ENCODE measurements at places on chromosomes 13 and 19. TPM values are rescaled to one million over a fixed set of nuclear protein-coding genes. Genes with fewer than 3 reads are reported as not detected.

The PPAN gene
- 54.9 TPM for polyA plus RNA-seq

DNA sequence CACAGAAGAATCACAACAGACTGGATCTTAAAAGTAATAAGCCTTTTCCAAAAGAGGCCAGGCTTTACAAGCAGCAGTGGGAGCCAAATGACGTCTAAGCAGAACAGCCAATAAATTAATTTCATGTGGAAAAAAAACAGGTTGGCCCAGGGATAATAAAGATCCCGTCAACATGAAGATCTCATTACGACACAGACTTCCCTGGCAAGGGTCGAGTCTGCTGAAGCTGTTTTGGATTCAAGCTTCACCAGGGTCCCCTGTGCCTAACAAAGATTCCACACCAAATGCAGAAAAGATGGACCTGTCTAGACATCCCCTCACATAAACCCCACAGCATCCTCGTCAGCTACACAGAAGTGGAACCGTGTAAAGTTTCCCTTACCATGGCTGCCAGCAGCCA, 215.1 kb upstream of the ZNF507 start:
- DNase-seq: no peak

GRCh38 chr19:28159065-28159464, 1053.9 kb downstream of the UQCRFS1 start:
- DNase-seq: no peak

The FPR3 gene
- polyA plus RNA-seq: 7.8 TPM

DNA sequence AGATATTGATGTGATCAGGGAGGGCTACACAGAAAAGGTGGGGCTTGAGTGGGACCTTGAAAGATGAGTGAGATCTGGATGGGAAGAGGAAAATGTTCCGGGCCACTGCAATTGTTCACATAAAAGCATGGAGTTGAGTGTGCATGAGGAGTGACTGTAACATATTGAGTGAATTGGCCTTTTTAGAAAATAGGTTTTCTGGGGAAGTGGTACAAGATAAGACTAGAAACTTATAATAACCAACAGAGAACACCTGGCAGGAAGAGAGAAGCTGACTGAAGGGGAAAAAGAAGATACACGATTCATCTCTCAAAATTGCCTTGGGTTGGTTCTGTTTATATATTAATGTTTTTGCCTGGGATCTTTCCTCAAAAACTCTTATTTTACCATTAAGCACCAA, 32.2 kb downstream of the SLC10A2 start:
- no peak for DNase-seq

GRCh38 chr19:29385191-29385795, 140.5 kb upstream of the VSTM2B start:
- DNase-seq: no peak

GRCh38 chr13:103540382-103540765, 474.2 kb upstream of the SLC10A2 start:
- no peak for DNase-seq

DNA sequence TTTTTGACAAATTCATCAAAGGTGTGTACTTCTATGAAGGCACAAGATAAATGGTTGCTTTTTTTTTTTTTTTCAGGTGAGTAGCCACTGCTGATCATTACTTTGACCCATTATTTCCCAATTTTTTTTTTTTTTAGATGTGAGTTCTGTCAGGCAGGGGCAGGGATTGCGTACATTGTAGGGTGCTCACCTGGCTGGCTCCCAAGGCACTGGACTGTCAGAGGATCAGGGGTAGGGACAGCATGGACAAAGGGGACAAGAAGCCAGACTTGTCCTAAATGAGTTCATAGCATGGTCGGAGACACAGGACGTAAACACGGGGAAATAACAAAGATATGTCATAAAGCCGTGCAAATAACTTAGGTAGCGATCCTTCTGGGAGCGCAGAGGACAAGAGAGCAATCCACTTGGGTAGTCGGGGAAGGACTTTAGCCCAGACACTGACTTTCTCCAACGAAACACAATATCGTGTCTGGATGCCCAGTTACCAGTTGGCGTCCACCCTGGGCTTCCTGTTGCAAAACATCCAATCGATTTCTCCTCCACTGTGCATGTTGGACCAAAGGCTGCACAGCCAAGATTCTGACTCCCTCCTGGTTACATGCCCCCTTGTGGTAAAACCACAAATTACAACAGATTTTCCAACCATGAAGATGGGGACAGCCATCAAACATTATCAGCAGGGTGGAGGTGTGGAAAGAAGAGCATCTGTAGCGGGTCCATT, 27.5 kb upstream of the KATNAL1 start:
- no peak for DNase-seq

- no peak for DNase-seq
These were observed 41.1 kb downstream of the COL4A1 start for GRCh38 chr13:110265682-110266430.

- no peak for DNase-seq
These were observed 9.9 kb downstream of the PTH2 start for GRCh38 chr19:49413348-49413747.

DNA sequence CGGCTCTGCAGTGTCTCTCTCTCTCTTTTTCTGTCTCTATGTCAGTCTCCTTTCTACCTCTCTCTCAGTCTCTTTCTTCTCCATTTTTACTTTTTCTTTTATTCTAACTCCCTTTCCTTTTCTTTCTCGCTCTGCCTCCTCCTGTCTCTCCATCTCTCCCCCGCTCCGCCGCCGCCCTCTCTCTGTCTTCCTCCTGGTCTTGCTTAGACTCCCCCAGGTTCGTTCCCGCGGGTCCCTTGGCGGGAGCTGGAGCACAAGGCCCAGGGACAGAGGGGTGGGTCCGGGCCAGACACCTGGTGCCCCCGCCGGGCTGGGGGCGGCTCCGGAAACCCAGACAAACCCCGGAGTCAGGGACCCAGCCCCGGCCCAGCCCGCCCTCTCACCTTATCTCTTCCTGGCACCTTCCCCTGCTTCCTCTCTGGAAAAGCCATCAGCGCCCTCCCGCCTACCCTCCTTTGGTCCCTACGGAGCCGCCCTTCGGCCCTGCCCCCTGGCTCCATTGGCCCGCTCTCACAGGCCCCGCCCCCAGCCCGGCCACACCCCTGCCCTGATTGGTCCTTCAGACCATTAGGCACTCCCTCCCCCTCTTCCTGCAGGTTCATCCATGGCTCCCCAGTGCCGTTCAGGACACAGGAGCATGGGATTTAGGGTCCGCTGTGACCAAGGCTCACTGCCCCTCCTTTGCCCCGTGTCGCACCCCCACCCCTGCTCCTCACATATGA, 15.4 kb upstream of the NOP53 start:
- DNase-seq: no peak

DNA sequence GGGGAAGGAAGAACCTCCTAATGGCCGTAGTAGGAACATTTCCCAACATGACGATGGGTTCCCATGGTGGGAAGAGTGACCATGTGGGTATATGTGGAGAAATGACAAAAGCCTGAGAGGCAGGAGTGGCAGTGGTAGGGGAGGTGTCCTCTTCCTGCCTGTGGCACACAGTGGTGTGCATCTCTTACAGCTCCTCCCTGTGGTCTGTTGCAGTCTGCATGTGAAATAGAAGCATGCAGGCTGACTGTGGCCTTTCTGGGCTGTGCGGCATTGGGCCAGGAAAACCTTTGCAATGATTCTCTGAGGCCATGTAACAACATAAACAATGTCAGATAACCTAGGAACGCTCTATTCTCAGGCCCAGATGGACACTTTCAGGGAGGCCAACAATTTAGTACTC, 84.0 kb downstream of the LACC1 start:
- DNase-seq: no peak

- DNase-seq: no peak
These were observed 118.1 kb downstream of the STARD13 start for GRCh38 chr13:33167491-33167890.

- peak; percentile 73 for DNase-seq
These were observed 54.0 kb downstream of the GNG7 start for GRCh38 chr19:2648528-2648937.

GRCh38 chr13:99050983-99051488, 73.2 kb upstream of the DOCK9 start:
- no peak for DNase-seq

The PRR36 gene
- polyA plus RNA-seq: 0.16 TPM

DNA sequence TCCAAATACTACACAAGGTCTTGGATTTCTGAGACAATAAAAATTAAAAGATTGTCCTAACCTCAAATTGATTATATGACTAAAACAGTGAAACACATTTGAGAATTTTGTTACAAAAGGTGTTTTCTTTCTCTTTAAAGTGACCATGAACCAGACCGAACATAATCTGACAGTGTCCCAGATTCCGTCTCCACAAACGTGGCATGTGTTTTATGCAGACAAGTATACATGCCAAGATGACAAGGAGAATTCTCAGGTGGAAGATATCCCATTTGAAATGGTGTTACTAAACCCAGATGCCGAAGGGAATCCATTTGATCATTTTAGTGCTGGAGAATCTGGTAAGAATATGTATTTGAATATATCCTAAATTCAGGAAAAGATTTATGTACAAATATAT, 10.4 kb downstream of the GPR180 start:
- no peak for DNase-seq

The OLFM4 gene
- 38.9 TPM for polyA plus RNA-seq

- no peak for DNase-seq
These were observed 634.3 kb upstream of the PCDH20 start for GRCh38 chr13:62049992-62050391.

The SIGLEC8 gene
- polyA plus RNA-seq: 2.1 TPM

The FCAR gene
- polyA plus RNA-seq: 0.32 TPM

DNA sequence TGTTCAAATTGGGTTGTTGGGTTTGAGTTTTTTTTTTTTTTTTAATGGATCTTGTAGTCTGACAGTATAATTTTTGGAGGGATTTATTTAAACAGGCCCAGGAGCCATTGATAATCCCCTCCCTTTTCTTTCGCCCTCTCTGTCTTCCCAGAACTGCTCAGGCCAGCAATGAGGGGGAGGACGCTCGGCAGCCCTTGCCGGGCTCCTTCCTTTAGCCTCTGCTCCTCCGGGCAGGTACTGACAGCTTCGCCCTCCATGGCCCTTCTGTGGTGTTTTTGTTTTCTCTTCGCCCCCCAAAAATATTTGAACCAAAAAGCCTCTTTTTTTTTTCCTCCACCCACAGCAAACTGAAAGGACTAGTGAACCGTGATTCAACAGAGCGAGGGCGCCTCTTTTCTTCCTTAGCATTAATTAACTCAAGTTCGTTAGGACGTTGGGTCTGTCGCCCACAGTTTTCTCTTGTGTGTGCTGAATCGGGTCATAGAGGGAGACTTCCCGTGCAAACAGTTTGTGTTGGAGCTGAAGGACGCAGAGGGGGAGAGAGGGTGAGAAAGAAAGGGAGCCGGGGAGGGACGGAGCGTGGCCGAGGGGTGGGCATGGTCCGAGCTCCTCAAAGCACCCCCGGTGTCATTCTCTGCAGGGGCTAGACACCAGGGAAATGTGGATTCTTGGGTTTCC, 21.5 kb downstream of the NFIX start:
- DNase-seq: no peak

The SMIM24 gene
- polyA plus RNA-seq: 74.7 TPM

GRCh38 chr13:74710006-74710405, 575.8 kb upstream of the KLF12 start:
- DNase-seq: no peak

- no peak for DNase-seq
These were observed 245.0 kb downstream of the KLF5 start for GRCh38 chr13:73303851-73304250.

DNA sequence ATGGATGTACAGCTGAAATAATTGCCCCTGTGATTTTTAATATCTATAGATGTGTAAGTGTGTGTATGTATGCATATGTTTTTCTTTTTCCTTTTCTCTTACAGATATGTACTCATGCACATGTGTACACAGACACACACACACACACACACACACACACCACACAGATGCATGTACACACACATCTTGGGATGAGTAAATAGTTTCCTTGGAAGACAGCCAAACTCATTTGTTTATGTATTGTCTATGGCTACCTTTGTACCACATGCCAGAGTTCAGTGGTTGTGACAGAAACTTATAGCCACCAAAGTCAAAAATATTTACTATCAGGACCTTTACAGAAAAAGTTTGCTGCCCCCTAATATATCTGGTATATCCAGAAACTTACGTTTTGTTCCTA, 192.6 kb downstream of the MAB21L1 start:
- no peak for DNase-seq

DNA sequence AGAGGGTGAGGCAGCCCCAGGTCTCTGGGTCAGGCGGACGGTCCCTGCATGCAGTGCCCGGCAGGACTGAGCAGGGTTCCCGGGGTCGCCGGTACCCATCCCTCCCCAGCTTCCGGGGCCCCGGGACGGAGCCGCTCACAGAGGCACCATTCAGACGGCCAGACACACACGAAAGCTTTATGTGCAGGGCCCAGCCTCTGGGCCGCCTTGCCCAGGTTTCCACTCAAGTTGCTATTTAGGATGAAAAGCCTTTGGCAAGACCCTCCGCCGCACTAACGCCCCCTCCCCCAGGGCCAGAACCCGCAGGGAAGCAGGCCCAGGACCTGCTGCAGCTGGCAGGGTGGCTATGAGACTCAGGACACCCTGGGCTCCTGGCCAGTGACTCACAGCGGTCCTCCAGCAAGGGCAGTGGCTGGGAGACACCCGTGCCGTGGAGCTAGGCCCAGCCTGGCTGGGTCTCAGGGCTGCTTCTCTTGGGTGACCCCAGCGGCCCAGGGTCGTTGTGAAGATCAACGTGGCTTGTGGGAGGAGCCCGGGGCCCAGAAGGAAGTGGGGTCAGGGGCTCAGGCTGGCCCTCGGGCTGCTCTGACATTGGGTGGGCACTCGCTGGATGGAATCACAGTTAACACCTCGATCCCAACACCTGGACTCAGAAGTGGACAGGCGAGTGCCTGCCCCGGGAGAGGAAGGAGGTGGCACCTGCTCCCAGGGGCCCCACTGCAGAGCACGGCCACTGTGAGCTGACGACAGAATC, 4.8 kb downstream of the C19orf25 start:
- DNase-seq: no peak

The ENOX1 gene
- polyA plus RNA-seq: 5.7 TPM

The HSH2D gene
- polyA plus RNA-seq: 40.4 TPM

The FPR1 gene
- polyA plus RNA-seq: 4.7 TPM

DNA sequence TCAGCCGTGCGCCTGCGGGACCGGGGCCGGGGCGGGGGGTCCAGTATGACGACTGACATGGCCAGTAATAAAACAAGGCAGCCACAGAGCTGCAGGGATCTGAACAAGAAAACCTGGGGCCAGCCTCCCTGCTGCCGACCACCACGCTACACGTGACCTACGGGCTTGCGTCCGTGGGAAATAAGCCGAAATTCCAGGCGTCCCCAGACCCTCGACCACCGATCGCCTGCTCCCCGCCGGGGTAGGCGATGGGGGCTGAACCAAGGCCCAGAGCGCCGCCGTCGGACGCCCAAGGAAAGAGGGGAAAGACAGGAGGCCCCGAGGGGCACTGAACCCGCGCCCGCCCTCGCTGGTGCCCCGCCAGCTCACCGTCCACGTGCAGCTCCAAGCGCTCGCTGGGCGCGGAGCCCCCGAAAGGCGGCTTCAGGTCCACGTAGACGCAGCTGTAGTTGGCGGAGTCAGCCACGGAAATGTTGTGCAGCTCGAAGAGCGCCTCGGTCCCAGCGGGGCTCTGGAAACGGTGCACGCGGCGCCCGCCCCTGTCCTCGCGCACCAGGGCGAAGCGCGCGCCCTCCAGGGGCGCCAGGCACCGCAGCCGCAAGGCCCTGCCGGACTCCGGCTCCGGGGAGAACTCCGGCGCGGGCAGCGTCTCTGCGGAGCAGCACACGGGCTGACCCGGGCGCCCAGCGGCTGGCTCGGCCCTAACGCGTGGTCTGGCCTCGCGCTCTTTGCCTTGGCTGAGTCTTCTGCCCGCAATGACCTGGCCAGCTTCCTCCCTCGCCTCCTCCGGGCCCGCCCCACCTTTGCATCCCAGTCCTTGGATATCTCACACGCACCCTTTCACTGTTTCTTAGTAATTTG, 3.1 kb downstream of the A1BG start:
- DNase-seq: no peak

GRCh38 chr13:48126944-48127830, 32.3 kb upstream of the MED4 start:
- peak; percentile 68 for DNase-seq
